ENCODE measurements at places on chromosomes 3 and 15.

DNA sequence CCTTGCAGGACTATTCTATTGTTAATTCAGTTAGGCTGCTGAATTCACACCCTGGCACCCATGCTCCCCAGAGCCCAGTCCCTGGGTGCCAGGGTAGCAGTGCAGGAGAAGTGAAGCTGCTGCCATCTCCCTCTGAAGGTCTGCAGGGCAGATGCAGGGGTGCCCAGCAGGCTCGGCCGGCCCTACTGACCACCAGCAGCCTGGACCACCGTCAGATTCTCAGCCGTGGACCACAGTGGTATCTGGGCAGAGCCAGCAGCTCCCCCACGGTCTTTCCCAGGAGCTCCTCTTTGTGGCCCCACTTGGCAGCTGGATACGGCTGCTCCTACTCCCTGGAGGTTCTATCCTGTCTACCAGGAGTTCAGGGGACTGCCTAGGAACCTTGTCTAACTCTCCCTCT, 46.8 kb downstream of the ALDH1L1 start:
- no peak overlapping the region for H3K27ac ChIP-seq
- peaks cover 4% of the 10 kb centered on the region for H3K27me3 ChIP-seq
- H3K4me3 ChIP-seq: no peak overlapping the region
- H3K36me3 ChIP-seq: no peaks in the 10 kb centered on the region
- H3K4me1 ChIP-seq: no peaks in the 10 kb centered on the region
- DNase-seq: no peak

DNA sequence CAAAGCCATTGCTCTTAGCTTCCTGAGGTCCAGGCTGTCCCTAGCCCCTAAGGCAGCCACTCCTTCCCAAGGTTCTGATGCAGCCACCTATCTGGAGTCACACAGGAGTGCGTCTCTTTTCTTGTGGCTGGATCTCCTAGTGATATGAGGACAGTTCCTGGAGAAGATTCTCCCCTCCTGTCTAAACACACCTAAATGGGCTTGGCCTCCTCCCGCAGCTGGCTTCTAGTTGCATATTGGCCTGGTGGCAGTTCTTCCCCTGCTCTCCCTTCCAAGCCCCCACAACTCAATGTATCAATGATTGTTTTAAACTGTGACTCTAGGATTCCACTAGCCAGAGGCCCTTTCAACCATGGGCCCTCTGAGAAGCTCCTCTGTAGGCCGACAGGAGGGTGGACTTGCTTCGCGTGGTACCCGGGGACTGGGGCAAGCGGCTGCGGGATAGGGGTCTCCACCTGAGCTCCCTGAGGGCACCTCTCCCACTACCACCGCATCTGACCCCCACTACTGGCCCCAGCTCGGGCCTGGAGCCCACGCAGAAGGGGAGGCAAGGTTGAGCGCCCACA, 1.4 kb downstream of the ITGA11 start:
- H3K27ac ChIP-seq: no peak overlapping the region
- no peaks in the 10 kb centered on the region for H3K36me3 ChIP-seq
- no peak for DNase-seq
- H3K4me3 ChIP-seq: peak overlapping the region; percentile 58

DNA sequence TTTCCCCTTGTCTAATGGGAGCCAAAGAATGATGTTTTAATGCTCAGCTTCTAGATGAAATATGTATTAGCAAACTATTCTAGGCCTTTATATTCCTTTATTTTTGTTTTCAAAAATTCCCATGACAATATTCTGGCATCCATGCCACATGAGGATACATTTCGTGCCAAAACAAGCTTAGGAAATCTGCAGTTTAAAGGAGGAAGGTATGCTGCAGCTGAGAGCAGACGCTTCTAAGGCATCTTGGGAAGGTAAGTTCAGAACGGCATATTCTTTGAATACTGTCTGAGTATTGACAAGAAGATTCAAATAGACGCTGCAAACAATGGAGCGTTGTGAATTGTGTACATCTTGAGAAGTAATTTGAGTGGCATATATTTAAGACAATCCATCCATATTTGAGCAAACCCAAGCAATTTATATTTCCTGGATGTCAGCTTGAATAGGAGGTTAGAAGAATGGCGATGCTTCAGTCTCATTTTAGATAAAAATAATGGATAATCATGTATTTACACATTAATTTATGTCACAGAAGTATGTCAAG, 158.6 kb downstream of the RAP2B start:
- DNase-seq: no peak
- H3K27ac ChIP-seq: no peak overlapping the region
- no peaks in the 10 kb centered on the region for H3K27me3 ChIP-seq
- H3K4me1 ChIP-seq: no peaks in the 10 kb centered on the region
- no peak overlapping the region for H3K4me3 ChIP-seq
- H3K36me3 ChIP-seq: no peaks in the 10 kb centered on the region

GRCh38 chr3:157353652-157354051, 83.0 kb upstream of the PTX3 start:
- H3K27me3 ChIP-seq: no peaks in the 10 kb centered on the region
- H3K27ac ChIP-seq: no peak overlapping the region
- no peak for DNase-seq
- H3K36me3 ChIP-seq: no peaks in the 10 kb centered on the region

GRCh38 chr3:68999605-69000004, 13.9 kb downstream of the EOGT start:
- H3K27me3 ChIP-seq: no peaks in the 10 kb centered on the region
- H3K36me3 ChIP-seq: peaks cover 10% of the 10 kb centered on the region
- H3K27ac ChIP-seq: no peak overlapping the region
- peaks cover 7% of the 10 kb centered on the region for H3K4me1 ChIP-seq
- DNase-seq: no peak

DNA sequence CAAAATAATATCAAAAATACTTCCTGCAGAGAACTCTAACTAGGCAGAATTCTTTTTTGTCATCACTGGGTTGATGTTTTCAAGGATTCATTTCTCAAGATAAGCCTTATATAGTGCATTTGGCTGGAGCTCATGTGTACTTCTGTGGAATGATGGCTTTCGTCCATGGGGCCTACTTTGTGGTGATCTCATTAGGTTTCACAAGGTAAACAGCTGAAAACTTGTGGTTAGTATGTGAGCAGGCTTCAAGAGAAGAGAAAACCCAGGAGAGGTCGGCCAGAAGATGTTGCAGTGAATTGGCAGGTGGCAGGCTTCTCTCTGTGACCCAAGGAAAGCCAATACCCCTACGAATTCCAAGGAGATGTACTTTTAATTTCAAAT, 121.4 kb upstream of the PHLDB2 start:
- H3K36me3 ChIP-seq: no peaks in the 10 kb centered on the region
- no peaks in the 10 kb centered on the region for H3K27me3 ChIP-seq
- peaks cover 11% of the 10 kb centered on the region for H3K4me1 ChIP-seq
- no peak overlapping the region for H3K27ac ChIP-seq
- peak; percentile 97 for DNase-seq

DNA sequence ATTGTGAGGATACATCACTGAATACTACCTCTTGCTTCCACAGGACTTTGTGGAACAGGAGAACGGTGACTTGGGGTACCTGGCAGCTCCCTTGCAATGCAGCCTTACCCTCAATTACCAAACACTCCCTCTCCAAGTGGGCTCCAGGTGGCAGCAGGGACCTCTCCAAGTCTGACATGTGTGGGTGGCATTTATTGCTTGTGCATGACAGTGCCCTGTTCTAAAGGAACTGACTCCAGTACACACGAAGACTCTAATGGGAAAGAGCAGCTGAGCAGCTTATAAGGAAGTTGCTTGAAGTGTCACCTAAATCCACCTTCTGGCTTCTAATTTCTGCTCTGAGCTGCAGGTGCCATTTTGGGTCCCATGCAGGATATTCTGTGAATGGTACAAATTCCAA, 174.1 kb upstream of the SLCO3A1 start:
- no peaks in the 10 kb centered on the region for H3K4me1 ChIP-seq
- no peak overlapping the region for H3K4me3 ChIP-seq
- H3K27ac ChIP-seq: no peak overlapping the region
- no peaks in the 10 kb centered on the region for H3K27me3 ChIP-seq

DNA sequence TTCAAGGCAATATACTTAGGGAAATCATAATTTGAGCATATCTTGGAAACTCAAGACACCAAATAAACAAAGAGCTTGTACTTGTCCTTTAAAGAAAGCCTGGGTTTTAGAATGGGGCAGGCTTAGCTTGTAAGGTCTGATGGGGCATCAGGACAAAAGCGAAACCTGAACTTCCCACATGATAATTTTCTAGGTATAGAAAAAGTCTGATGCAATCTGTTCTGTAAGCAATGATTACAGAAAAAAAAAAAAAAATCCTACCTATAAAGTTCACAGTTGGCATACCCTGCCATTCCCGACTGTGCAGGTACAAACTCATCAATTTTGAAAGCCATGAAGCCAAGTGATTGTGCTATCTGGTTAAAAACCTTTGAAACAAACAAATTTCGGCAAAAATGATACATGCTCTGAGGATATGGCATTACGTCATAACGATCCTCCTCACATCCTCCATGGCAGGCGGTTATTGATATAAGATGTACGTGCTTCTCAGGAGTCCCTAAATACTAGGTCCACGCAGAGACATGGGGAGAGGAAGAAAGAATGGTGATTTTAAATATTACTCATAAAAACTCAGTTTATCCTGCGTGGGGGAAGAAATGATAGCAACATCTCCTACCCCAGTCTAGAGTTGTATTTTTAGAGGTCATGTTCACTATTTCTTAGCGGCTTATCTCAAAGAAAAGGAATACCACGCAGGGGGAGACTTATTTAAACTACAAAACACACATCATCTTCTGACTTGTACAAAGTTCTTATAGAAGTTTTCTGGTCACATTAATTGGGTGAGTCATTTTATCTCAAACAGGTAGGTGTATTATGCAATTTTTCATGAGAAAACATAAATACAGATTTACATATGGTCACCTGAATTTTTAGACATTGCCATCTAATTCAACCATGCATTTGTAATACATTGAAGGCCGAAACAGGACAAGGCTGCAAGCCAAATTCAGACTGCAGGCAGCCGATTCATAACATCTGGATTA, 27.0 kb downstream of the MB21D2 start:
- H3K27ac ChIP-seq: no peak overlapping the region
- no peaks in the 10 kb centered on the region for H3K36me3 ChIP-seq
- H3K4me3 ChIP-seq: no peak overlapping the region
- DNase-seq: no peak
- no peaks in the 10 kb centered on the region for H3K27me3 ChIP-seq
- peaks cover 24% of the 10 kb centered on the region for H3K4me1 ChIP-seq

GRCh38 chr3:130925628-130926027, 31.7 kb downstream of the ATP2C1 start:
- no peak overlapping the region for H3K4me3 ChIP-seq
- no peaks in the 10 kb centered on the region for H3K36me3 ChIP-seq
- no peaks in the 10 kb centered on the region for H3K4me1 ChIP-seq
- peak; percentile 42 for DNase-seq

DNA sequence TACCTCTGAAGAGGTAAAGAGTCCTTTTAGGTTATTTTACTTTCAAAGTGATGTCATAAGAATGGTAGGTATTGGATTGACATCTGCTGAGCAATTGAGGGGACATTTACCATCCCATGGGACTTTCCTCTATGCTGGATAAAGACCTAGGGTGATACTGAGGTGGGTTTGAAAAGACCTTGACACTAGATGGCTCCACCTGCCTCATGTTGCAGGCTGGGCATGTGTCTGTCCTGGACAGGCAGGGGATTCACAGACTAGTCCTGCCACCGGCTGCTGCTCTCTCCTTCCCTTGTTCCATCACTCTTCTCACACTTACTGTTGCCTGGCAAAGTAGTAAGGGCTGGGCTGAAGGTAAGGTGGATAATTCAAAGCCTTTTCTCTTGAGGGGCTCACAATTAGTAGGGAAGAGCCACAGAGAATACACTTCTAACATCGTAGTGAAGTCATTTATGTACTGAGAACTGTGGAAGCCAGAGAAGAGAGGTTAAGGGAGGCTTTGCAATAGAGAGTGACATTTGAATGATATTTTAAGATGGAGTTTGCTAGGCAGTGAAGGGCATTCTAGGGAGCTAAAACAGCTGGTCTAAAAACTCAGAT, 27.7 kb downstream of the TRAK1 start:
- no peaks in the 10 kb centered on the region for H3K36me3 ChIP-seq
- no peaks in the 10 kb centered on the region for H3K27me3 ChIP-seq
- no peak overlapping the region for H3K27ac ChIP-seq
- no peak overlapping the region for H3K4me3 ChIP-seq
- peaks cover 17% of the 10 kb centered on the region for H3K4me1 ChIP-seq

DNA sequence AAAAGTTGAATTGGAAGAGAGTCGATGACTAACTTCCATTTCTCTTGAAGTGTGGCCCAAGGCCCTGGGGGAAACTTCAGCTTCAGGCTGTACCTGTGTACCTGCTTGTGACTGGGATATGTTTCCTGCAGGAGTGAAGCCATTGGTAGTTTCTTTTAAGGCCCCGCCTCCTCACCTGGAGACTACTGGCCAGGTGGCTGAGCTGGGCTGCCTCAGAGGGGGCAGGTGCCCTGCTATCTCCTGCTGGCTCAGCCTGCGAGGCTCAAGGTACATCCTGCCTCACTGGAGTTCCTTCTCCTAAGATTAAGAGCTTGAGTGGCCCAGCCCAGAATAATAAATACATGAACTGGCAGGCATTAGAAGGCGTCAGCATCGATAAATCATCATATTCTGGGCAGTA, 121.6 kb upstream of the ROPN1 start:
- no peak overlapping the region for H3K4me3 ChIP-seq
- no peak overlapping the region for H3K27ac ChIP-seq
- no peaks in the 10 kb centered on the region for H3K27me3 ChIP-seq
- H3K36me3 ChIP-seq: no peaks in the 10 kb centered on the region
- no peak for DNase-seq

- no peak for DNase-seq
- H3K36me3 ChIP-seq: no peaks in the 10 kb centered on the region
- no peaks in the 10 kb centered on the region for H3K27me3 ChIP-seq
- H3K4me3 ChIP-seq: no peak within 1 kb of the TSS
Measured at GRCh38 chr3:38265604-38266307, at the start of gene SLC22A13. SLC22A13 (plus strand) TSS chr3:38265812; CDS start chr3:38265861, 49 bp downstream.

GRCh38 chr3:120566243-120566975, 29.7 kb upstream of the NDUFB4 start:
- no peaks in the 10 kb centered on the region for H3K36me3 ChIP-seq
- no peak overlapping the region for H3K27ac ChIP-seq
- H3K27me3 ChIP-seq: no peaks in the 10 kb centered on the region

GRCh38 chr3:183142199-183142598, 20.3 kb downstream of the LAMP3 start:
- H3K4me1 ChIP-seq: no peaks in the 10 kb centered on the region
- H3K36me3 ChIP-seq: no peaks in the 10 kb centered on the region
- DNase-seq: no peak
- no peak overlapping the region for H3K4me3 ChIP-seq
- peaks cover 7% of the 10 kb centered on the region for H3K27me3 ChIP-seq
